ENCODE measurements at places on chromosomes 3 and 15. TPM values are rescaled to one million over a fixed set of nuclear protein-coding genes. Genes with fewer than 3 reads are reported as not detected.

DNA sequence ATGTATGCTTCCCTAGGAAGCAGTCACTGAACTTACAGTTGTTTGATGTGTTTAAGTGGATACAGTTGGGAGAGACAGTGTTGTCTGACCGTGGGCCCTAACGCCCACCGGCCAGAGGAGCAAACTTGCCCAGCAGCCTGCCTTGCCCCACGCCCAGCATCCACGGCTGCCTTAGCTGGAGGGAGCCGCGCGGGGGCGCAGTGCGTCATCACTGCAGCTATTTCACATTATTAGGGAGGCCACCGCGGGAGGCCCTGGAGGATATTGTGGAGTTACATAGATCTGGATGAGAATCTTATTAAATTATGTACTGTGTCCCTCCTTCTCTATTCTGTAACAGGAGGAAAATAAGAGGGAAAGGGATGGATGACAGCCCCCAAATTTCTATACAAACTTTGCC lies 267.2 kb downstream of the GABRG3 start:
- DNase-seq: no peak

DNA sequence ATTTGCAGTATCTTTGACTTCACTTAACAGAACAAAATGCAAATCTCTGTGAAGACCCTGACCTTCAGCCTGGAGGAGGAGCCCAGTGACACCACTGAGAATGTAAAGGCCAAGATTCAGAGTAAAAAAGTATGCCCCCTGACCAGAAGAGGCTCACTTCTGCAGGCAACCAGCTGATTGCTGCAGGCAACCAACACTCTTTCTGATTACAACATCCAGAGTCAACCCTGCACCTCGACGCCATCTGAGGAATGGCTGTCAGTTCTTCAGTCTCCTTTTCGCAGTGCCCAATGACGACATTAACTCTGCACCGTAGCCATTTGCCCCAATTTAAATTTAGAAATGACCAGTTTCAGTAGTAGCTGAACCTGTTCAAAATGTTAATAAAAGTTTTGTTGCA lies 14.9 kb downstream of the ATP13A3 start:
- DNase-seq: no peak

- no peak for DNase-seq
These were observed 39.5 kb upstream of the TPRG1 start for GRCh38 chr3:189132231-189132671.

DNA sequence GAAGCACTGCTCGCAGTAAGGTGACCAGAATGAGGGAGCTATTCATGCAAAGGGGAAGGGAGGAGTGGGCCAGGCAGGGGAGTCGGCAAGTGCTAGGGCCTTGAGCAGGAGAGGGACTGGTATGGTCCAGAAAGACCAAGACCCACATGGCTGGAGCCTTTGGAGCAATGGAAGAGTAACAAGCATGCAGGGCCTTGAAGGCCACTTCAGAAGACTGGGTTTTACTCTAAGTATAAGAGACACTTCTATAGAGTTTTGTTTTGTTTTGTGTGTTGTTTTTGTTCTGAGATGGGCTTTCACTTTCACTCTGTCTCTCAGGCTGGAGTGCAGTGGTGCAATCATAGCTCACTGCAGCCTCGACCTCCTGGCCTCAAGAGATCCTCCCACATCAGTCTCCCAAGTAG lies 42.0 kb downstream of the BFSP2 start:
- DNase-seq: no peak

DNA sequence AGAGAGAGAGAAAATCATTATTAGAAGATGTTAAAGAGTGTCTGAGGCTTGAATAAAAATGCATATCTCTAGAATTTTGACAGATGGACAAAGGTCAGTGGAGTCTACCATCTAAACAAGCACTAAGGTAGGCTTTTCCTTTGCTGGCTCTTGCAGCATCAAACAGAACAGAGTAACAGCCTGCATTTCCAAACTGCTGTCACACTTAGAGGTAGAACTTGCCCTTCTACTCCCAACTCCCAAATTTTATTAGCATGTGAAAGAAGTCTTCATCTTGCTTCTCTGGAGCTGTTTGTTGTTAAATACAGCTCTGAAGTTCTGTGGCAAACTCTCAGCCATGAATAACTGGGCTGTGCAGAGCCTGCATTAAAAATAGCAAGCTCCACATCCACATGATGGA lies 4.1 kb upstream of the MB21D2 start:
- no peak for DNase-seq

GRCh38 chr3:187183210-187183862 lies 13.9 kb upstream of the RTP1 start:
- no peak for DNase-seq

DNA sequence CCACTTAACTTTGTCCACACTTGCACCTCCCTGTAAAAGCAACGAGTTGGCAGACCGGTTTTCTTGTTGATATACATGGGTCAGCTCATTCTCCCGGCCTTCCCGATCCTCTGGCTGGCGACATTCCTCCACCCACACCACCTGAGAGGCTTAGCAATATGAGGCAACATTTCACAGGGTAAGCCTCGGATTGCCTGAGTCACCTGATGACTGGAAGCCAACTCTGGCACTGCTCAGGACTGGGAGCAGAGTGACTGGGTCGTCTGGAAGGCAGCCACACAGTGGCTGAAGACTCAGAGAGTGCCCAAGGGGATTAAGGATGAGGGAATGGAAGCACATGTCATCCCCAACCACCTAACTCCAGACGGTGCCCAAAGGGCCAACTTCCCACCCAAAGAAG lies 9.8 kb downstream of the HOMER2 start:
- DNase-seq: no peak

DNA sequence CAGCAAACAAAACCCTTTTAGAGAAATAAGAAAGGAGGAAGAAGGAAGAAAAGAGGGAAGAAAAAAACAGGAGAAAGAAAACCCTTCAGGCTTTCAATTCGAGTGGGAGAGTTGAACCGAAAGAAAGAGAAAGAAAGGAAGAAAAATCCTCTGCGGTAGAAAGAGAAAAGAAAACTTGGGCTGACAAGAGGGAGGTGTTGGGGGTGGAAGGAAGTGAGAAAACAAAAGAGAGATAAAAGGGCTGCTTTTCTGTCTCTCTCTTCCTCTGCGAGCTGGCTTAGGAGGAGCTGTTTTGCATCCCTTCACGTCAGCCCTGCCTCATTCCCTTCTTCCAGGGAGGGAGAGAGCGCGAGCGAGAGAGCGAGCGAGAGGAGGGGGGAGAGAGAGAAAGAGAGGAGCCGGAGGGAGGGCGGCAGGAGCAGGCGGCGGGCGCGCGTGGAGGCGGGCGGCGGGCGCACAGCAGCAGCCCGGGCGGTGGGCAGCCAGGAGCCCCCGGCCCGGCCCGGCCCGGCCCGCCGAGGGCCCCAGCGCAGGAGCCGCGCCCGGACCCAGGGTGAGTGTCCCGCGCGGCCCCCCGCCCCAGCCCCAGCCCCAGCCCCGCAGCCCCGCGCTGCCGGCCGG lies at the start of gene ZNF710:
ZNF710 (plus strand) TSS at position 263 of the 621 bp plus-strand sequence. CDS start 65,814 bp downstream, outside the sequence.
- DNase-seq: peak; percentile 57

DNA sequence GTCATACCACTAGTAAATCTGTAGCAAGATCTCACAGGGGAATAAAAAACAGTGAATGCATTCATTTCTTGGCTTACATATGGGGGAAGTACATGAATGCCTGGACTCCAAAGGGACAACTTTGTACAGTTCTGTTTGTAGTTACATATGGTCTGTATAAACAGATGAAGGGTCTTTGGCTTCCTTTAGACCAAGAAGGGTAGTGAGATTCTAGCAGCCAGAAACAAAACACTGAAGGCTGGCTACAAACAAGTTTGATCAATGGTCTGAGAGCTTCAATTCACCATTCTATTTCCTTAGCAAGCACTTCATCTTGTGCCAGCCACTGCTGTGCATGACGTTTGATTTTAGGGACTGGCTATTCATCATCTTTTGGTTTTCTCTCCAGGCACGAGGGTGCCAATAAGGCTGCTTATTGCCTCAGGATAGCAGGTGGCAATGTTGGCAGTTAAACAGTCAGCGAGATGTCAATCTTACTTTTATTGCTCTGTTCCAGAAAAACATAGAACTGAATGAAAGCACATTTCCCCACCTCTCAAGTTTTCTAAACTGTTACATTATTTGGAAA lies 313.7 kb upstream of the COL8A1 start:
- no peak for DNase-seq

DNA sequence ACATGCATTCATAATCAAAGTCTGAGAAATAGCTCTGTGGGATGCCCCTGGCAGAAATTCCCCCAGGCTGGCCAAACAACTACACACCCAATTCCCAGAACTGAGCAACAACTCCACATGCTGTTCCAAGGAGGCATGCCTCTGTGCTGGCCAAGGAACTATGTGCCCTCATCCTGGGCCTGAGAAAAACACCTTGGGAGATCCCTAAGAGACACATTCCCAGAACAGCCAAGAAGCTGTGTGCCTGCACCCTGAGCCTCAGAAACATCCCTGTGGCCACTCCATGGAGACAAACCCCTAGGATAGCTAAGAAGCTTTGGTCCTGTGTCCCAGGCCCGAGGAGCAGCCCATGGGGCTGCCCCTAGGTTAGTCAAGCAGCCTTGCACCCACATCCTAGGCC lies 92.3 kb upstream of the MME start:
- DNase-seq: no peak

DNA sequence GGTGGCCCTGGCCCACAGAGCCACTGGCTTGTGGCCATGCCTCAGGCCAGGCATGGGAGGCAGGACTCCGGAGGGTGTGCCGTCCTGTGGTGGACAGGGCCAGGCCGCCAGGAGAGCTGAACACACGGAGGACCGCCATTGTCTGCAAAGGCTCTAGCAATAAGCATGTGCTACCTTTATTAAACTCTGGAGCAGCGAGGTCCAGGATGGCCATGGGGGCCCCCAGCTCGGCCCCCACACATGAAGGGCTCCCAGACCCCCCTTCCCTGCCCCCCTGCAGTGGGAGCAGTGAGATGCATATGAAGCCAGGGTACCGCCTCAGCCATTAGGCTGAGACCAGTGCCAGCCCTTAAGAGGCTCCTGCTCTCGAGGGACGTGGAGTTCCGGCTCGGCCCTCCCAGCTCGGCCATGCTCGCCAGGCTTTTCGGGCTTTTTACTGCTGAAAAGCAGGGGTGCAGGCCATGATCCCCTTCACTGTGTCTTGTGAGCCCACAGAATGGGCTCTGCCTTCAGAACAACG lies 2.7 kb downstream of the AMIGO3 start:
- DNase-seq: no peak

DNA sequence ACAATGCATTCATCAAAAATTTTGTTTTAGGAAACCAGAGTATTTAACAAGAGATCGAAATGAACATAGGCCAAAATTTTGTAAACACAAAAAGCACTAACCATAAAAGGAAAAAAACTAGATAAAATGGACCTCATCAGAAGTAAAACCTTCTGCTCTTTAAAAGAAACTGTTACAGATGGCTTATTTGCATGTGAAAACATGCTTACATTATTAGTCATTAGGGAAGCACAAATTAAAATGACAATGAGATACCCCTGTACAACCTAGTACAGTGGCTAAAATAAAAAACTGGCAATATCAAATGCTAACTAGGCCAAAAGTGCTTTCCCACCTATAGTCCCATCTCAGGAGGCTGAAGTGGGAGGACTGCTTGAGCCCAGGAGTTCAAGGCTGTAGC lies 19.3 kb downstream of the UBR1 start:
- no peak for DNase-seq

DNA sequence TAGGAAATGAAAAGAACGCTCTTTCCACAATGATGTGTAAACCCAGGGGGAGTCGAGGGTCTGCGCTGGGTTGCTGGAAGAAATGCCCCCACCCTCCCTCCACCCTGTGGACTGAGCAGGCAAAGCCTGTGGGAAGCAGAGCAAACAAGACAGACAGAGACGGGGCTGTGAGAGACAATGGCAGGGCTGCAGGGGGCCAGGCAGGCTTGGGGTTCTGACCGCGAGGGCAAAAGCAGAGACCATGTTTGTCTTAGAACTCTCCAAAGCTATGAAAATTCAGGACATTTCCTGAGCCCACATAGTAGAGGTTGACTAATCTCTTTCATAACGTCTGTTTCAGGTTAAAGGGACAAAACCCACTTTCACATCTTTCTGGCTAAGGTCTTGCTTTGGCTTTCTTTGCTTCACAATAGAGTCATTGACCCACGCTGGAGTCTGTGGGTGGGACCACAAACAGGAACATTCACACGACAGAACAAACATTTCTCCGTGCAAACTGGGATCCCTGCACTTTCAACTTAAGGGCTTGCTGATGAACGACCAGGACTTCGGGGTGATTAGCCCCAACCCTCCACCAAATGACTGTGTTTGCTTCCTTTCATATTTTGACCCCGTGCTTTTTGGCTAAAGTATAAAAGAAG lies 156.0 kb upstream of the TPM1 start:
- no peak for DNase-seq

DNA sequence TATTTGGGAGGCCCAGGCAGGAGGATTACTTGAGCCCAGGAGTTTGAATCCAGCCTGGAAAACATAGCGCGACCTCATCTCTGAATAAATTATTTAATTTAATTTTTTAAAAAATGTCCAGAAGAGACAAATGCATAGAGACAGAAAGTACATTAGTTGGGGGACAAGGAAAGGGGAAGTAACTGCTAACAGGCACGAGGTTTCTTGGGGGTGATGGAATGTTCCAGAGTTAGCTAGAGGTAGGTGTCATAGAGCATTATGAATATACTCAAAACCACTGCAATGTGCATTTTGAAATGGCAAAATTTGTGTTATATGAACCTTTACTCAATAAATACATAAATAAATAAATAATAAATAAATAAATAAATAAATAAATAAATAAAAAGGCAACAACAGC lies 31.7 kb upstream of the CYP11A1 start:
- no peak for DNase-seq

DNA sequence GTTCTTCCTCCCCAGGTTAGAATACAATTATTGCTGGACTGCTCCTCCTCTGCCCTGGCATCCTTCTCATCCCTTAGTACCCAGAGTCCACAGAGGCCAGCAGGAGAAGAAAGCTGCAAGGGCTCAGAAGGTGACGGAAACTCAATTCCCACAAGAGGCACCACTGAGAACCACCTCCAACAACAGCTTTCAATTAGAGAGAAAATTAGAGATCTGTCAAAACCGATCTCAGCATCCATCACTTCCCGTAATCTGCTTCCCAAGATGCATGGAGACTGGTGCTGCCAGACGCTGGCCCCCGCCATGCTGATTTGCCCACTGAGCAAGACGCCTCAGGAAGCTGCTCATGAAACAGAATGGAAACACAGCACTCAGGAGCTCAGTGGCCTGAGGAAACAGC lies 135.0 kb upstream of the PRICKLE2 start:
- no peak for DNase-seq

- DNase-seq: no peak
These were observed 20.7 kb downstream of the CHL1 start for GRCh38 chr3:217099-217813.

GOLGA6L7 gene
- 0.30 TPM for polyA plus RNA-seq

TBC1D5 gene
- 43.0 TPM for polyA plus RNA-seq

COL6A5 gene
- polyA plus RNA-seq: 0.08 TPM

ACKR2 gene
- polyA plus RNA-seq: 3.5 TPM

KPNA4 gene
- polyA plus RNA-seq: 87.0 TPM

IL20RB gene
- 0.57 TPM for polyA plus RNA-seq
